ENCODE measurements at places on chromosomes 2 and 18.

DNA sequence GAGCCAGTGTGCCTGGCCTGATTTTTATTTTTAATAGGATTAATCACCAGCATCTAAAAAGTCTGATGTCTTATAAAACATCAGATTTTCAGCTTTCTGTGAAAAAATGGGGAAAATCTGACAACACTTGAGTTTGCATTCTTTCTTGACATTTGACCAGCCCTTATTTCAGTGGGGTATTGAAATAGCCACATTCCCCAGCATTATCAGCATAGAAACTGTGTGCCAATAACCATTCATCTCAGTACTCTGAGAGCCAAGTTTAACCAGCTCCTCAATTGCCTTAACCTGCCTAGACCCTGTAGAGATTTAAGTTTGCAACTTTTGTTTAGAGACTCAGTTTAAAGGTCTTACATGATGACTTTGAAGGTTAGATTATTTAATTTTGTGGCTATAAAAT is 155.0 kb downstream of the CERS6 start:
- no peak for DNase-seq

DNA sequence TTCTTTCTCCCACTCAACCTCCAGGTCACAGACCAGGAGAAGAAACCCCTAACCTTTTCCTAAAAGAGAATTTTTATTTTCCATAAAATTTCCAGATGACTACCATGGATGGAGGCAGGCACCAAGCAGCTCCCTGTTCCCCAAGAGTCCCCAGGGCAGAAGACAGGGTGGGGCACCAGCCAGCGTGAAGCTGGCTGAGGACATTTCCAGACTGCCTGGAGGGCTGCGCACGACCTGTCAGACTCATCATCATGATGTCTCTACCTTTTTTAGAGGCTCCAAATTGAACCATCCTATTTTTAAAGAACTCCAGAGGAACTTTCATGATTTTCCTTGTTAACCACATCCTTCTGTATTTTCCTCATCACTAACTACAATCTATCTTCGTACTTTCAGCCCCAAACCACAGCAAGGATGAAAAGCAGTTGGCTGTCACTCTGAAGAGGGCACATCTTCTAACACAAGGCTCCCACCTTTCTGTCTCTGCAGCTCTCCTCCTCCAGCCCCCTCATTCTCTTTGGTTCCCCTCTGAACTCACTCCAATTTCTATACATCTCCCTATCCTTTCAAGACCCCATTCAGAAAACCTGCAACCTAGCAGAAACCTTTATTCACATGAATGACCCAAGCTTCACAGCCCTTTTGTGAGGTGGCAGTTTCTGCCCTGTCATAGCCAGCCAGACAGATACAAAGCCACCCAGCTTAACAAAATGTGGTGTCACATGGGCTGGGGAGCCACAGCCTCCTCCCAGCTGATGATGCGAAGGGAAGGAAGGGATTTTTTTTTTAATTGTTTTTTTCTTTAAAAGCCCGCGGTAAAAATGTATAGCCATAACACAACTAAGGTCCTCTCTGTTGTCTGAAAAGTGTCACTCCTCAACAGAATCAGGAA is 11.1 kb downstream of the AMMECR1L start:
- DNase-seq = no peak

DNA sequence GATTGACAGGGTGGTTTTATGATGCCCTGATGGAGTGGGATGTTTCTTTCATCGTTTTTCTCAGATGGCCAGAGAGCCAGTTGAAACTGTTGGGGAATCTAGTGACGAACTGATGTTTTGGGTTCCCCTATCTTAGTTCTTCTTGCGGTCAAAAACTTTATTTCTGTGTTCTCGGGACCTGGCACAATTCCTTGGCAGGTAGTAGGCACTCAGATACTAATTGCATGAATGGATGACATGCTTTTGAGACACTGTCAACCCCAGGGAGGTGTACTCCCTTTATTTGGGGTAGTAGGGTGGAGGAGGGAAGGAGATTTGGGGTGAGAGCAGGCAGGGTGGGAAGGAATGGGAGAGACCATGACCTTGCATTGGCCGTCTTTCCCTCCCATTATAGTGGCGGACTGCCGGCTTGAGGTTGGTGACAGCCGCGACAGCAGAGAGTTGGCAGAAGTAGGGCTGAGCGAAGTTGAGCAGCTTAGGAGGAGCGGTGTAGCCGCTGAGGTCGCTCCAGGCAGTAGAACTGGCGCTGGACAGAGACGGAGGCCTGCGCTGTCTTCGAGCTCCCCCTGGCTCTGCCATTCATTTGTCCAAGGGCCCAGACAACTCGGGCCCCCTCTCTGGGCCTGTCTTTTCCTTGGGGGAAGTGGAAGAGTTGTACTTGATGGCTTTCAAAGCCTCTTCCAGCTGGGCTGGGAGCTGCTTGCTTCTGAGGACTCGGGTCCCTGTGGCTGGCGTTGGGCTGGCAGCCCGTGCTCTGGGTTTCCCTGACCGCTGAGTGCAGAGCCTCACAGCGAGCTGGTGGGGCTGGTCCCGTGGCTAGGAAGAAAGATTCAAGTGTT is 2.6 kb downstream of the TET3 start:
- no peak for DNase-seq

DNA sequence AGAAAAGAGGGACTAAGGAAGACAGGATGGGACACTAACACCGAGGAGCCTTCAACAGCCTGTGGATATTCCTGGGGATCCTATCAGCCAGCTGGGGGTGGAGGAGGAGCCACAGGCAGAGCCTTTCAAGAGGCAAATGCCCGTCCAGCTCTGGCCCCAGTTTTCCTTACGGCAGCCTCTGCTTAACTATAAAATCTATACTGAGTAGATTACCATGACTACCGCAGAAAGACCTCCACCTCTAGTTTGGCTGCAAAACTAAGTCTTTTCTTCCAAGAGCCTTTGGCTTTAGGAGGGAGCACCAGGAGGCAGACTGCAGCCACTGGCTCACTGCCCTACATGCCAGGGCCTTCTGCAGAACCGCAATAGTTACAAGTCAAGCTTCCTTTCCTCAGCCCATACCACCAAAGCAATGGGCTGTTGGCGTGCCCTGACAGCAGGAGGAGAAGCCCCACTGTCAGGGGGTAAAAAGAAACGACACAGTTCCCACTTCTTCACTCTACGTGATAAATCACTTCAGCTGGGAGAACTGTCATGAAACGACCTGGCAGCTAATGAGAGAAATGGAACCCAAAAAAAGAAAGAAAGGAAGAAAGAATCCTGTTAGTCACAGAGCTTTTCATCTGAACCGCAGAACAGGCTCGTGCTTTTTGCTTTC is 25.1 kb upstream of the CREB1 start:
- DNase-seq = peak; percentile 58

Data from RCC 7860 (cell line).